CD4-positive, alpha-beta T cell (primary cell): ENCODE measurements at places on chromosomes 12 and 14.
A peak's percentile ranks its signal among the peaks of the same experiment; 100 is the strongest.

- no peaks in the 10 kb centered on the region for H3K36me3 ChIP-seq
- H3K27ac ChIP-seq, result no peak overlapping the region
- no peak overlapping the region for H3K4me3 ChIP-seq
These were observed 293.5 kb upstream of the LRFN5 start for GRCh38 chr14:41313196-41313595.

DNA sequence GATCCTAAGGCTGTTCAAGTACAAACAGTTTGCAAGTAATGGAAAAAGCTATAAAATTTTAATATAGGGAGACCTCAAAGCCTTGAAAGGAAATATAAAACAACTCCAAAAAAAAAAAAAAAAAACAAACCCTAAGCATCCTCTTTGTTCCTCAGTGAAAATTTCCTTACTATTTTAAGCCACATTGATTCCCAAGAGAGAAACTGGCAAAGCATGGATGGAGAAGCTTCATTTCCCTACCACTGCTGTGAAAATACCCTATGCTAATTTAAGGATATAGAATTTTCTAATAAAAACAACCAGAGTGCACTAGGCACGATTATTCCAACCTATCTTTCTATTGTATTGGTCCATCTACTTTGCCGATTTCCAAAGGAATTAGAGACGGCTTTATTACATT, 283.1 kb downstream of the CACNA1C start:
- DNase-seq, result no peak
- H3K4me3 ChIP-seq, result no peak overlapping the region
- no peak overlapping the region for H3K27ac ChIP-seq
- no peaks in the 10 kb centered on the region for H3K36me3 ChIP-seq
- H3K27me3 ChIP-seq, result no peaks in the 10 kb centered on the region

DNA sequence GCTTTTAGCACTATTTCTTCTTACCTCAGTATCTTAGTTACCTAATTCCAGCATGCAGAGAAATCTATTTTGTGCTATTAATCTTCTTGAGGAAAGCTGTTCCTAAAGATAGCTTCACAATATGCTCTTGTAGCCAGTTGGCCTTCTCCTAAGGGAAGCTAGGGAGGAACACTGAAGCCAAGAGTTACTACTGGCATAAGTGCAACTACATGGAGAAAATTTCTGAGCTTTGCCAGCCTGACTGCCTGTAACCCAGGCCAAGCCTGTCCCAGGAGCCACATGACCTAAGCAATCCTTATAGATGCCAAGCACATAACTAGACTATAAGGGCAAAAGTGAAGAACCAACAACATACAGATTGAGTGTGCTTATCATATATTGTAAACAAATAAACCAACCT, 890.2 kb downstream of the FLRT2 start:
- no peaks in the 10 kb centered on the region for H3K36me3 ChIP-seq
- H3K27ac ChIP-seq, result no peak overlapping the region
- no peaks in the 10 kb centered on the region for H3K27me3 ChIP-seq
- H3K4me1 ChIP-seq, result no peaks in the 10 kb centered on the region

- no peaks in the 10 kb centered on the region for H3K36me3 ChIP-seq
- no peaks in the 10 kb centered on the region for H3K4me1 ChIP-seq
- no peak overlapping the region for H3K4me3 ChIP-seq
- DNase-seq, result peak; percentile 4
- no peaks in the 10 kb centered on the region for H3K27me3 ChIP-seq
These were observed 349.7 kb downstream of the NRXN3 start for GRCh38 chr14:78519863-78520262.

- H3K27me3 ChIP-seq, result no peaks in the 10 kb centered on the region
- no peak overlapping the region for H3K4me3 ChIP-seq
- H3K4me1 ChIP-seq, result no peaks in the 10 kb centered on the region
- H3K27ac ChIP-seq, result no peak overlapping the region
These were observed 251.5 kb downstream of the ZFP36L1 start for GRCh38 chr14:68541178-68541896.
